Activated effector memory CD4-positive, alpha-beta T cell treated with anti-CD3 and anti-CD28 coated beads, Interleukin-2, amount 50 U/mL, for 16 hours (primary cell): ENCODE measurements at places on chromosomes 4 and X.

DNA sequence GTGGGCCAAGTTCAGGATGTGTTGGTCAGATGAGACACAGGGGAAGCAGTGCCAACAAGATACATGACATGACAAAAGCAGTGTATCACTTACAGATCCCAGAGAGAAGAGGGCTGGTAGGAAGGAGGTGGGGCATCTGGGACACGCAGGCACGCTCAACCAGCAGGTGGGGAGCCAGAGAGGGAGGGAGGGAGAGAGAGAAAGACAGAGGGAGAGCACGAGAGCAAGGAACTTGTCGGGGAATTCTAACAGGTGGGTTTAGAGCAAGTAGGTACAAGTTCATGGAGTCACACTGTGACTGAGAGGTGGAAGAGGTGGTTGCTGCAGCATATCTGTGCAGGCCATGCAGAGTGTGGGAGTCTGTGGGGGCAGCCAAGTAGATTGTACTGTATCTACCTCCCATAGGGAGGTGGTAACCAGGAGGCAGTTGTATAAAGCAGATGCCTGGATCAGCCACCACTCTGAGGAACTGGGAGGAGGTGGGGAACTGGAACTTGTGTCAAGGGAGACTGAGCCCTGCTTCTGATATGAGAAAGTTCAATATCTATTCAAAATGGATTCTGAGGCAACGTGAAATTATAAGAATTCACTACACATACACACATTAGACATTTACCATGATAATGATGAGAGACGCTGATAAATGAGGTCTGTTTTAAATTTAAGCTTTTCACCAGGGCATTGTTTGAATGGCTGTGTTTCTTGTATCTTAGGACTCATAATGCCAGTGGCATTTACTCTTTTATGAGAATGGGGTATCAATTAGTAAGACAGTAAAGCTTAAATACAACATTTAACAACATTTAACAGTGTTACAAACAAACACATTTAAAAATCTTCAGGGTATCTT is 43.7 kb downstream of the BBS12 start:
- DNase-seq, result no peak

GRCh38 chr4:36399762-36400353 is 118.4 kb downstream of the DTHD1 start:
- peak; percentile 76 for DNase-seq

- no peak for DNase-seq
Observed at GRCh38 chr4:11495818-11496217, 67.1 kb upstream of the HS3ST1 start.

GRCh38 chr4:161573836-161574235 is 590.0 kb downstream of the FSTL5 start:
- DNase-seq, result no peak

DNA sequence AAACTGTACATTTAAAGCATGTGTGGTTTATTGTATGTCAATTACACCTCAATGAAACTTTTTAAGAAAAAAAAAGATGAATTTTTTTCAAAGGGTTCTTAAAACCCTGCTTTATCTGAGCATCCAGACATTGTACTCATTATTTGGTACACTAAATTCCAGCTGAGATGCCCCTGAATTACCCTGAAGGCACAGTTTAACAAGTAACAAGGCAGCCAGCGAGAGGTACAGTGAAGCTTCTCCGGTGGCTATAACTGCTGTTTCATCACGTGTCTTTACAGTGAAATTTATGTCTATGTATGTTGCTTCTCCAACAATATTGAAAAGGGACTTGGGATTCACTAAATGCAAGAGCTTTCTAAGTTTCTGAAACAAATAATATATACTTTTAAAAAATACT is 15.8 kb downstream of the SLC7A11 start:
- DNase-seq, result no peak

DNA sequence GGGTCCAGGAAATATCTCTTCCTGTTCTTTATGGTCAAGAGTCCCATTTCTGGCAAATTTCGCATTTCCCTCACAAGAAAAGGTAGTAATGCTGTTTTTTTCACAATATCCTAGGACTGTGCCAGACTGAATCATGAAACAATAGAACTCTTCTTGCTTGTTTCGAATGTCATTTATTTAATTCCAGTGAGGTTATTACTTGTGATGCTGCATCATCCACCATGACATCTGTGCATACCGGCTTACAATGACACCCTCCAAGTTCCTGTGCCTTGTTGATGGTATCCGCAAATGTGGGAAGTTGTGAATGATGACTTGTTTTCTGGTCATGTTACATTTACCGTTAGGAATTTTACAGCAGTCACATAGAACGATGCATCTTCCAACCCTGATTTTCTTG is 42.9 kb upstream of the SPRY1 start:
- no peak for DNase-seq

GRCh38 chrX:93932471-93933220 is 258.6 kb downstream of the FAM133A start:
- DNase-seq, result no peak

DNA sequence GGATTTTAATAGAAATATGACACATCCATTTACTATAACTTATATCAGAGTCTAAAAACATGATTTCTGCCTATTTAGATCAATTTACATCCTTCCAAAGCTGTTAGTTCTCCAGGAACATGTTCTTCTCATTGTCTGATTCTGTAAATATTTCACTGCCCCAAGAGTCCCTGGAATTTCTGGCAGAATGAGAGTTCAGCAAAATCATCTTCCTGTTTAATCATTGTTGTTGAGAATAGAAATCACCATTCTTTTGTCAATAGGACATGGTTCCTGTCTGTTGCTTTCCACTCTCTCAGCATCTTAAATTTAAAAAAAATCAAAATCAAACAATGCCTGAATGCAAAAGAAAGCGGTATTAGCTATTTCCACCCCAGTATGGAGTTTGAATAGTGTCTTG is 172.8 kb upstream of the FRMPD4 start:
- DNase-seq, result no peak

DNA sequence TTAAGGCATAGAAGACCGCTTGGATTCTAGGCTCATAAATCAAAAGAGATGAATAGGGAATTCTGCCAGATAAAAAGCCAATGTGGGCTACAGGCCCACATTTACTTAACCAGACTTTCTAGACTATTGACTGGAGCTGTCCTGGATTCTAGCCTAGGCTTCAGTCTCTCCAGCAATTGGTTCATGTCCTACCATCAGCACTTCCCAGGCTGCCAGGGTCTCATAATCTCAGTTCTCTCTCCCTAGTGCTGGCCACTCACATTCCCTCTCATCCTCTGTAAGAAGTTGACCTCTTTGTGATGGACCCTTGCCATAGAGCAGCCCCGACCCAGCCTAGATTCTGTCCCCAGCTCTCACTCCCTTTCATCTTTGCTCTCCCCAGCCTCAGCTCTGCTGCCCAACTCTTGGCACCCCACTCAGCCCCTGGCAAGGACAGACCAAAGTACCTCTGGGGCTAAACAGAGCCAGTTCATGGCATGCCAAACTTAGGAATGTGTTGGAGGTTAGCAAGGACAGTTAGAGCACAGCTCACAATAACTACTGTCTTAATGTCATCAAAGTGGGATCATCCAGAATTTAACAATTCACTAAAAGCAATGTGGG is 396.2 kb downstream of the INPP4B start:
- DNase-seq, result no peak

DNA sequence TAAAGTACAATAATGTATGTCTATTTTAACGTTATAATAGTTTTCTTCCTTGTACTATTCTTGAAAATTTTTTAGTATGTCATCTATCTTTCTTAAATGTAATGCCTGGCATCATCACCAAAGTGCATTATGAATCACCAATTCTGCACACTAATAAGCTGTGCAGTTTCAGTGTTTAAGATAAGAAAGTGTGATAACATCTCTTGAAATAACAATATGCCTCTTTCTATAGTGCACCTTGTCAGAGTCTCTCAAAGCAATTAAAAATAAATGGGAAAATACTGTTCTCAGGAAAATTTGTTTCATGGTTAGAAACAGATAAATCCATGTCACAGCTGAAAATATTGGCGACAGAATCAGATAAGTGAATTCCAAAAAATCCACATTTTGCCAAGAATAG is 457.4 kb upstream of the PCDH10 start:
- no peak for DNase-seq

DNA sequence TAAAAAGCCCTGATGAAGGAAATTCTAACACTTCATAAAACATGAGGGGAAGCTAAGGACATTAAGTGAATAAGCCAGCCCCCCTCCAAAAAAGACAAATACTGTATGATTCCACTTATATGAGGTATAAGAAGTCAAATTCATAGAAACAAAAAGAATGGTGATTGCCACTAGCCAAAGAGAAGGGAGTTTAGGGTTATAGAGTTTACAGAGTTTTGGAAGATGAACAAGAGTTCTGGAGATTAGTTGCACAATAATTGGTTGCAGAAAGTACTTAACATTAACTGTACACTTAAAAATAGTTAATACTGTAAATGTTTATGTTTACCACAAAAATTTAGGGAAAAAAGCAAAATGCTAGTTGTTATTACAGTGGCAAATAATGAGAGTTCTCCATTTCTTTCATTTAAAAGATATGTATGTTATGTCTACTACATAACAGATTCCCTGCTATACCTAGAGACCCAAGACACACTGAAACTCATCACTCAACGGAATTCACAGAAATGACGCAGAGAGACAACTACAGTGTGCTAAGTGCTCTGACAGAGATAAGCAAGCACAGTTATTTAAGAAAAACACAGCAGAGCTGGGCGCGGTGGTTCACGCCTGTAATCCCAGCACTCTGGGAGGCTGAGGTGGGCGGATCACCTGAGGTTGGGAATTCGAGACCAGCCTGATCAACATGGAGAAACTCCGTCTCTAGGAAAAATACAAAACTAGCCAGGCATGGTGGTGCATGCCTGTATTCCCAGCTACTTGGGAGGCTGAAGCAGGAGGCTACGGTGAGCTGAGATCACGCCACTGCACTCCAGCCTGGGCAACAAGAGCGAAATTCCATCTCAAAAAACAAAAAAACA is 37.2 kb downstream of the EIF4E start:
- no peak for DNase-seq

GRCh38 chr4:182231080-182231479 is 12.1 kb upstream of the TENM3 start:
- DNase-seq, result no peak

GRCh38 chrX:8731559-8732395 is at the start of gene ANOS1:
ANOS1 (minus strand) TSS chrX:8732137; CDS start chrX:8732036, 101 bp downstream.
- DNase-seq, result no peak

DNA sequence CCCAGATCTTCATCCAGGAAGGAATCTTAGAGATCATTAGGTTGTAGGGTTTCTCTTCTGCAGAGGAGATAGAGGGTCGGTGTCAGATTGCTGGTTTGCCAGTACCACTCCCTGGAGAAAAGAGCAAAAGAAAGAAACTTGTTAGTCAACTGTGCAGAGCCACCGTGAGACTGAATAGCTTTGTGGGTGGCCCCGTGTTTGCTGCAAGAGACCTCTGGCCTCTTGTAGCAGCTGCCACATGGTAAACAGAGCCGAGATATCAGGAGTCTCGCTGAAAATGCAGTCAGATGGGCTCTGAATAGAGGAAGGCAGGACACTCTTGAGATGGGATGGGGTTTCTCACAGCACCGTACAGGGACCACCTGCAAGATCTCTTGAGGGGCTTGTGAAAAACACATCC is 149.7 kb downstream of the PTTG2 start:
- DNase-seq, result no peak

DNA sequence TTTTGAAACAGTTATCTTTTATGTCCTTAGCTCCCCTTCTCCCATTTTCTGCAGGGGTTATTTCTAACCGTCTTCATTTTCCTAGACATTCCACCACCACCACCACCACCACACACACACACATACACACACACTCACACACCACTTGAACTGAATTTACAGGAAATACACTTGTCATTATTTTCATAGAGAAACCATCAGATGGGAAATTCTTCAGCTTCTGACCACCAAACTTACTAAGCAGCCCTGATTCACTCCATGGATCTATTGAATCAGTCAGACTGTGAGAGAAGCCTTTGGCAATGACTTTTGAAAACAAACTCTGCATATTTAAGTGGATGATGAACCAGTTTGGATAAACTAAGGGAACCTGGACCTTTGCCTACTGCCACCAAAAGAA is 210.1 kb upstream of the NHS start:
- DNase-seq, result no peak

- no peak for DNase-seq
Observed at GRCh38 chrX:112901869-112902725, 61.5 kb upstream of the AMOT start.

- no peak for DNase-seq
Observed at GRCh38 chrX:17078031-17078720, 131.7 kb downstream of the REPS2 start.

DNA sequence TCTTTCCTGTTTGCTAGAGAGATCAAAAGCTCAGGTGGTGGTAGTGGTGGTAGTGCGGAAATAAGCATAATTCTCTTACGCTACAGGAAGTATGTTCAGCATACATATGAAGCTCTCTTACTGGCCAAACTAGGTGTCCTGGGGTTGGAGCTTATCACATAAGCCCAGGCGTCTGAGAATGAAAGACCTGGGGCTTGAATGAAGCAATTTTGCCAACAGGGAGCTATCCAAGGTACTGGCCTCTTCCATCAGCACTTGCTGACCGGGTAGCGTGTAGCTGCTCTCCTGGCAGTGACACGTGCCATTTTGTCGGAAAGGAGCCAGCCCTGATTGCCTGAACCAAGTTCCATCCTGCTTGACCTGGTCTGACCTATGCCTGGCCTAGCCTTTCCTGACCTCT is 65.9 kb upstream of the HPF1 start:
- DNase-seq, result no peak

- DNase-seq, result peak; percentile 84
Observed at GRCh38 chr4:38860788-38861424, 4.3 kb upstream of the TLR6 start.

GRCh38 chrX:150621652-150622051 is 53.2 kb downstream of the MTM1 start:
- DNase-seq, result no peak

GRCh38 chr4:6974138-6974848 is 64.7 kb downstream of the TBC1D14 start:
- DNase-seq, result peak; percentile 93

DNA sequence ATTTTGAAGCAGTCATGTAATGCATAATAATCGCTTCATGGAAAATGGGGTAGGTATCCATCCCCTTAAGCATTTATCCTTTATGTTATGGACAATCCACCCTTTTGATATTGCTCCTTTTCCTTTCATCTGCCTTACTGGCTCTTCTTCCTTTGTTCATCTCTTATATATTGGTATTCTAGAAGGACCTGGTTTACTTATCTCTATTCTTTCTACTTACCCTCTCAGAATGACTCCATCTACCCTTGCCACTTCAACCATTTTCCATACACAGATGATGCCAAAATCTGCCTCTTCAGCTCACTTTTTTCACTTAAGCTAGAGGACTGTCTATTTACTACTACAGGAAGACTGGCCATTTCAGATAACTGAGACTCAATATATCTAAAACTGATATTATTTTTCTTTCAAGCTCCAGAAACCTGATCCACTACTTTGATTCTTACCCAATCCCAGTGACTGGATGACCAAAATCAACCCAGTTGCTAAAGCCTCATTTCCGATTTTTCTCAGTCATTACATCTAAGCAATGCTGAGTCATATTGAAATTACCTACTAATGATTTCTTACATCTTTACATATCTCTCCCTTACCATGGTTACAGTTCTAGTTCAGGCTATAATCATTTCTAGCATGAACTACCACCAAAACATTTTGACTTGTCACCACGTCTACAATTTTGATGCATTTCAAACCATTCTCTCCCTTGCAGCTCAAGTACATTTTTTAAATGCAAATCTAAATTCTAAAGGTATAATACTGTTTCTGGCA is 93.7 kb downstream of the FAAH2 start:
- DNase-seq, result no peak

- DNase-seq, result peak; percentile 78
Observed at GRCh38 chrX:131816551-131817136, 206.5 kb upstream of the STK26 start.

- no peak for DNase-seq
Observed at GRCh38 chr4:36914106-36914505, 330.4 kb upstream of the NWD2 start.

- peak; percentile 55 for DNase-seq
Observed at GRCh38 chrX:133838761-133839676, 146.4 kb downstream of the GPC3 start.
